GM12865 (cell line): ENCODE measurements at places on chromosomes 11 and 22.
A peak's percentile ranks its signal among the peaks of the same experiment; 100 is the strongest.

DNA sequence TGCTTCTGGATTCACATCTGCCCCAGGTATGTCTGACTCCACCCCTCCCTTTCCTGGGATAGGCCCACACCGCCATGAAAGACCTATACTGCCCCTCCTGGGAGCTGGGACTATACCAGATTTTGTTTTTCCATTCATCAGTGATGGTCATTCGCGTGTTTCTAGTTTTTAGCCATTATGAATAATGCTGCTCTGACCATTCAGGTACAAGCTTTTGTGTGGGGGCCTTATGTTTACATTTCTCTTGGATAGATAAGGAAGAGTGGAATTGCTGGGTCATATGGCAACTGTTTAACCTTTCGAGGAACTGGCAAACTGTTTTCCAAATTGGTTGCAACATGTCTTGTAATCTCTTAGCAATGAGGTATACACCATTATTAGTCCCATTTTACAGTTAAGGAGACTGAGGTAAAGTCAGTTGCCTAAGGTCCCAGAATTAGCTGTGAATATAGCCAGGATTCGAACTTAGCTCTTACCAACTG lies 1.2 kb upstream of the TBC1D10A start:
- no peak for DNase-seq

DNA sequence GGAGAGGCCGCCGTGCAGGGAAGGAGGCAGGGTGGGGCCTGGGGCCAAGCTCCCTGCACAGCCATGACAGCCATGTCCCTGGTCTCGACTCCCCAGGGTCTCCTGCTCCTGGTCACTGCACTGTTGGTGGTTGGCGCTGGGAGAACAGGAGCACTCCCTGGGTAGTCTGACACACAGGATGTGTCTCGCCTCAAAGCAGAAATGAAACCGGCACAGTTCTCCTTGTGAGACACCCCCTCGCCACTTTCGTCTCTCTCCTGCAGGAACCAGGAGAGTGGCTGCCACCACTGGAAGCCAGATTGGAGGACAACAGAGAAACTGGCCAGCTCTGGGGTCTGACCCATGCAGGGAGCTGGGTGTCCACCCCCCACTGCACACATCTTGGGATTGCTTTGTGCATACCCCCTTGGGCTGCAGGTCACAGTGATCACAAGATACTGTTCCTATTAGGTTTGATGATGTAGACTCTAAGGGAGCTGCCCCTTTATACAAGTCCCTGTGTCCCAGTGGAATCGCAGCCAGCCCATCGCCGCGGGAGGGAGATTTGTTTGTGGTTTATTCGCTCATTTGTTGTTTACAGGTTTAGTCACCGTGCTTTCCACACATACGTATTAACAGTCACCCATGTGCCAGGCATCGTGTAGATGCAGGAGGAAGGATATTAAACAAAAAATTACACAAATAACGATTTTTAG lies 27.0 kb upstream of the YWHAH start:
- DNase-seq, result peak; percentile 65

GRCh38 chr11:44530413-44531115 lies 34.9 kb upstream of the CD82 start:
- DNase-seq, result no peak

- DNase-seq, result peak; percentile 85
Measured at GRCh38 chr11:10317776-10318526, 13.1 kb downstream of the ADM start.

GRCh38 chr11:14703731-14704130 lies 60.1 kb downstream of the PDE3B start:
- DNase-seq, result no peak

DNA sequence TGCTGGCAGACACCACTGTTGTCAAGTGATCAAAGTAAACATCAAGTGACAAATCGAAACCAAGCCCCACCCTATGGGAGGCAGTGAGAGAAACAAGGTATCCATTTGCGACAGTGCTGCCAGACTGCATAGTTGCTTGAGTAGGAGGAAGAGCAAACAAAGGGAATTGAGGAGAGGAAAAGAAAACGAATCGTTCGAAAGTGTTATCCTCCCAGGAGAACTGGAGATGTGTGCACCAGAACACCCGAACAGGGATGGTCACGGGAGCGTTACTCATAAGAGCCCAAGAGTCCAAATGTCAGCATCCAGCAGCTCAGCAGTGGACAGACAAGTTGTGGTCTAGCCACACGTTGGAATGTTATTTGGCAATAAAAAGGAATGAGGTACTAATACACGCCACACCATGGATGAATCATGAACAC lies 58.4 kb upstream of the NUP50 start:
- no peak for DNase-seq

DNA sequence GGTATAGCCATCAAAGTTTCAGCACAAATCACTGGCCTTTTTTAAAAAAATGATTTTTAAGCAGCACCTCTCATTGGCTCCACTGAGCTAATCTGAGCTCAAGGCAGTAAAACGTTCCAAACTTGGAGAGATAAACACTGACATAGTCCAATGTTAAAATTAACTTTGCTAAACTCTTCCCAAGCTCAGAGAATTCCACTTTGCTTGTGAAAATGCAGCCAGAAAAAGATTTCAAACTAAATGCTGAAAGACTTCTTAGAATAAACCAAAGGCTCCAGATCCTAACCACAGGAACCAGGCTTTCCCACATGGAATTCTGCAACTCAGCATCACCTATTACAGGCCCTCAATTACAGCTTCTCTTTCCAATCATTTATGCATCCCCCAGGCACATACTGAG lies 84.7 kb upstream of the GDPD4 start:
- DNase-seq, result no peak

- DNase-seq, result no peak
Measured at GRCh38 chr22:47210112-47210657, 447.7 kb downstream of the TBC1D22A start.

DNA sequence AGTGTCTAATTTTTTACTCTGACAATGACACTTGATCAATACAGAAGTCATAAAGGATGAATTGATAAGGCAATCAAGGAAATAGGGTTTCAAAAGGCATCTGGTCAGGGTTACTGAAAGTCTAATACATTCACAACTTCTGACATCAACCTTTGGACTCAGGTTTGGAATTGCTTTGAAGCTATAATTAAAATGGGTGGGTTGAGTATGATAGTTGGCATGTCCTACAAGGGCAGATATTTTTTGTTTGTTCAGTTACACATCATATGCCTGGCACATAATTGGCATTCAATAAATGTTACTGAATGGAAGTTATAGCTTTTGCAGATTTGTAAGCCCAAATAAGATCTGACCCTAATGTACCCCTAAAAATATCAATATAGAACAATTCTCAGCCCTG lies 7.3 kb upstream of the FUT4 start:
- no peak for DNase-seq

DNA sequence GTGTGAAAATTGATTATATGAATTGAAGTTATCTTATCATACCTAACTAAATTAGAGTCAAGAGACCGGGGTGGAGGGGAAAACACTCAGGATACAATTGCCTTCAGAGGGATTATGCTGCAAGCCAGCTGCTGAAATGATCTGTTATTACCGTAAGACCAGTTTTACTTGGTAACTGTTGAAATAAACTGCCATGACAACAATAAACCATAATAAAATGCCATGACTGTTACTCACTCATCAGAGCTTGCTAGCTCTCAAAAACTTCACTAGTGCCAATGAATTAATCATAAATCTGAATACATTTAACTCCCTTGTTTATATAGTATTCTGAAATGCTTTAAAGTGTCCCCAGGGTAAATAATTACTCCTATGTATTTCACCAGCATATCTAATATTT lies 68.2 kb downstream of the CASP12 start:
- no peak for DNase-seq

DNA sequence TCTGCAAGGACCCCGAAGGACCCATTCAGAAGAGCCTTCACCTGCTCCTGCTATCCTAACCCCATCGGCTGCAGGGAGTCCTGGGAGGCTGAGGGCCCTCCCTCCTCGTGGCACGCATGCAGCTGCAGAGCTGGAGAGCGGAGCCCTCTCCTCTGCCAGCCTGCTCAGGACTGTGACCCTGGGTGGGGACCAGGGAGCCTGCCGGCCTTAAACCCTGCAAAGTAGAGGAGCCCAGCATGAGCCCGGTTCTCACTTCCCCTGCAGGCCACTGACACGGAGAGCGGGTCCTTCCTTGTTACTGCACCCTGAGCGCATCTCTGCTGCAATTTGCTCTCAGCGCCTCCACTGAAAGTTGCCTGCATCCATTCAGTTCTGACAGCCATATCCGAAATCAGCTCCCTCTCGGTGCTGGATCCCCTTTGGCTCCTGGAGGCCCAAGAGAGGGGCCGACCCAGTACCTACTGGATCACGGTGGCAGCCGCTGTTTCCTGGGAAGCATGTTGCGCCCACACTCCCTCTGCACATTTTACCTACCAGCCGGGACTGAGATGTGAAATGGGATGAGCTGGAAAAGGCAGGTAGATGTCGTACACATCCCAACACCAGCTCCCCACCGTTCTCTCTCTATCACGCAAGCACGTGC lies 312.1 kb downstream of the NTM start:
- DNase-seq, result no peak

GRCh38 chr11:47329987-47330931 lies 22.2 kb downstream of the MYBPC3 start:
- no peak for DNase-seq

DNA sequence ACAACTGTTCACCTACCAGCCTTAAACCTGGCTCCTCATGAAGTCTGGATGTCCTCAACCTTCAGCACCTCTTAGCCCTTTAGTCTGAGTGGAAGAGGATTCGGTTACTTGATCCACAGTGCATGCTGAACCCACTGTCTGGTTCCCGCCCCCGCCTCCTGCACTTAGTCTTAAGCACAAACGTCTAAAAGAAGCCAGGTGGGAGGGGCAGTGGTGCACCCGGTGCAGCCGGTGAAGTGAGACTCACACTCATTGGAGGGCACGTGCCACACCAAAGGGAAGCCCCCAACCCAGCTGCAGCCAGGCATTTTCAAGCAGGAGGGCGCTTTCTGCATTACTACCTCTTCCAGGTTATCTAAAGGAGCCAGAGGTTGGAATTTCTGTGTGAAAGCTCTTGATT lies 146.8 kb downstream of the COMMD9 start:
- DNase-seq, result no peak

GRCh38 chr11:93796441-93797231 lies 12.6 kb downstream of the MED17 start:
- no peak for DNase-seq
